Left renal pelvis (tissue), 4 donors: ENCODE measurements at places on chromosomes 12 and 14.

DNA sequence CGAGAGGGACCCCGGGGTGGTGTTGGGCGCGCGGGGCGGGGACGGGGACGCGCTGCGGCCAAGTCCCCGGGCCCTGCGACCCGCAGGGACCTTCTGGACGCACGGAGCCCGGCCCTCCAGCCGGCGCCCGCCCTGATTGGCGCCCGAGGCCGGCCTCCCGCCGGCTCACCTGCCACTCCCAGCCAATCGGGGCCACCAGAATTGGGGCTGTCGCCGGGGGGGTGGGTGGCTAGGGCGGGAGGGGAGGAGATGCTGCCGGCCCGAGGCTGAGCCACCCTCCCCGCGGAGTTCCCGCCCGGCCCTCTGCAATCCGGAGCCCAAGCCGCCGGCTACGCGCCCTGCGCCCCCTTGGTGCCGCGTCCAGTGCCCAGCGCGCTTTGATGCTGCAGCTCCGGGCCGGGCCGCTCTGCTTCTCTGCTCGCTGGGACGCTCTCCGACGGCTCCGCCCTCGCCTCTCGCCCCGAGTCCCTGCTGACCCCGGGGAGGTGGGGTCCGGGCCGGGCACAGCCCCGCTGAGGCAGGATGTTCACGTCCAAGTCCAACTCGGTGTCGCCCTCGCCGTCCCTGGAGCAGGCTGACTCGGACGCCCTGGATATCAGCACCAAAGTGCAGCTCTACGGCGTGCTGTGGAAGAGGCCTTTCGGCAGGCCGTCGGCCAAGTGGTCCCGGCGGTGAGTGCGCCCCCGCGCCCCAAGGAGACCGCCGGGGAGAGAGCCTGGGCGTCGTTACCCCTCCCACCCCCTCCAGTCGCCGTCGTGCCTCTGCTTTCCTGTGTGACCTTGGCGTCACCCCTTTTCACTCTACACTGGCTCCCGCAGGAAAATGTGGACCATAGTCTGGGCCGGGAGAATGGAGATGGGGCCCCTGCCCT is at the start of gene PLEKHD1:
TSS of gene PLEKHD1 (plus strand) at position 285 of the 871 bp plus-strand sequence. CDS start at position 523, 238 bp downstream.
- no peak for DNase-seq

- no peak for DNase-seq
Observed at GRCh38 chr12:1553987-1554982, 40.1 kb downstream of the FBXL14 start.

DNA sequence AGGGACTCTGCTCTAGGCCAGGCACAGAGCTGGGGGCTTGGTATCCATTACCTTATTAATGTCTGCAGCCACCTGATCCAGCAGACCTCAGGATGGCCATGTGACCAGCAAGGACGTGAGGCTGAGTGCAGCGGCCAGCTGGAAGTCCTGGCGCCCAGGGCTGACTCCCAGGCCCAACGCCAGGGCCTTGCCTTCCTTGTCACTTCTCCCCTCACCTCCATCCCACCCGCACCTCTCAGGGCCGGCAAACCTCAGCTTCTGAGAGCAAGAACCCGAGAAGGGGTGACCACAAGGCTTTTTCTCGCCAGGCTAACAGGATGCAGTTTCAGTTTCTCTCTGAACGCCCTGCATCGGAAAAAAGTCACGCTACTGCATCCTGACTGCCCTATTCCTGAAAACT is 15.4 kb downstream of the RAB35 start:
- no peak for DNase-seq

DNA sequence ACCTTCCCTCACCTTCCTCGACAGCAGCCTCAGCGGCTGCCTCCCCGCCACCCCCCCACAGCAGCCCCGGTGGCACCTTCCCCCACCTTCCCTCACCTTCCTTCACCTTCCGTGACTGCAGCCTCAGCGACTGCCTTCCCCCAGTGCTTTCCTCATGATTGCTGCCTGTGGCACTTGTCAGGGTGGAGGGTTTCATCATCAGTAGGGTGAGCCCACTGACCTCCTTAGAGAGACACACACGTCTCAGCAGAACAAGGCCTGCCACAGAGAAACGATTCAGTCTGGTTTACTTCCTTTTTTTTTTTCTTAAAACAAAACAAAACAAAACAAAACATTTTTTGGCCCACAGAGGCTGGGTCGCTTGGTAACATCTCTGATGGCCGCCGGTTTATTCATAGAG is 75.0 kb downstream of the EP400 start:
- no peak for DNase-seq

- DNase-seq = no peak
Observed at GRCh38 chr12:81141217-81141616, 63.3 kb downstream of the ACSS3 start.

DNA sequence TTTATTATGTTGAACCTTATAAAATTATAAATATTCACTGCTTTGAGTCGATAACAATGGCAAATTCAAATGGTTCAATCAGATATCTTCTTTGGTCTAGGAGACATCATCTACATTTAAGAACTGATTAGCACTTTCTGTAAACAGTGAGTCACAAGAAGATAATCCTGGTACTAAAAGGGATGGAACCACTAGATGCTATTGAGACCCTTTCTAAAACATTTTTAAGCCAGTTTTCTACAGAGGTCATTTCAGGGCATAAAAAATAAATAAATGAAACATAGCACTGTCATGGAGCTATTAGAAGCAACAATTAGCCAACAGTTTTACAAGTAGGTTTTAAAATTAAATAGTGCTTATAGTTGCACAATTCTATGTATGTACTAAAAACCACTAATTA is 212.2 kb downstream of the DUSP6 start:
- no peak for DNase-seq

- no peak for DNase-seq
Observed at GRCh38 chr14:37416264-37416663, 178.8 kb downstream of the FOXA1 start.

DNA sequence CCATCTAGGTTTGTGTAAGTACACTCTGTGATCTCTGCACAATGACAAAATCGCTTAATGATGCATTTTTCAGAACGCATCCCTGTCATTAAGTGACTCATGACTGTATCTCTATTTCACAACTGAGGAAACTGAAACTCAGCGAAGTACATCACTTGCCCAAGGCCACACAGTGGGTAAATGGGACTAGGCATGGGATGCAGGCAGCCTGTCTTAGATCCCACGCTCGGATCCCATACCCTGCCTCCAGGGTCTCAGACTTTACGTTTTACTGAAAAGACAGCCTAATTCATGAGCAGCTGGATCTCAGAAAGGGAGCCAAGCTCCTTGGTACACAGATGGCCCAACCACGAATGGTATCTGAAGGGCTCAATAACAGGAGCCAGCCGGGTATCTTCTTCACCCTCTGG is 2.4 kb upstream of the MLEC start:
- DNase-seq = no peak

DNA sequence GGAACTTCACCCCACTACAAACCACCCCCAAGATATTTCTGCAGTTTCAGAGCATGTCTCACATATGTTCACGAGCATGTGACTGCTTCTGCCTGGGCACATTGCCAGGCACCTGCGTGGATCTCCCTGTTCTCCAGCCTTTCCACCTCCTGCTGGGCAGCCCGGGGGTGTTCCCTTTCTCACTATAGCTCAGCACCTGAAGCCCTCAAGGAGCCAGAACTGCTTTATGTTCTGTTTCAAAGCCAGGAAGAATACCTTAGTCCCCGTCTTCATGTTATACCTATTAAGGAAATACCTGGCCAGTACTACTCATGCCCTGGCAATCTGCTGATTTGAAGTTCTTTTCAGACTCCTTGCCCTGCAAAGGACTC is 4.2 kb upstream of the FGF6 start:
- DNase-seq = no peak

DNA sequence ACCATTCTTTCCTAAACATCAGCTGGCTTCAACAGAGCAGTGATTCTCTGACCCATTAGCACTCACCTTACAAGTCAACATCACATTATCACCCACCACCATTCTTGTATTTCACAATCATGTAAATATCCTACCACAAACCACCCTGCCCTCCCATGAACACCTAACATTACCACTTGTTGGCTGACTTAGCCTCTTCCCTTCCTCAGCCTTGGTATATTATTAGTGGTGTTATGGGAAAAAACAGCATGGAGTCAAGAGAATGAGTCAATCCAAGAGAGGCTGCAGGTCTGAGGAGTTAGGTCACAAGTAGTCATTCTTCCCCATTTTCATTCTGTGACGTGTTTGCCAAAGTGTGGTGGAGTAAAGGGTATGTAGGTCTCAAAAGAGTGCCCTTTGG is 22.3 kb upstream of the MGP start:
- DNase-seq = no peak
